Activated CD4-positive, alpha-beta T cell treated with anti-CD3 and anti-CD28 coated beads, Interleukin-2, amount 10 ng/mL, durations not matched to agents 7 days and 5 days (primary cell): ENCODE measurements at places on chromosomes 4 and X. TPM values are rescaled to one million over a fixed set of nuclear protein-coding genes. Genes with fewer than 3 reads are reported as not detected.

TRIM60 gene
- total RNA-seq = not detected

TCEAL5 gene
- not detected for total RNA-seq

GRCh38 chr4:132169660-132170059 lies 979.4 kb upstream of the PCDH10 start:
- DNase-seq = no peak

GRCh38 chr4:129748991-129749390 lies 653.0 kb downstream of the C4orf33 start:
- no peak for DNase-seq

- no peak for DNase-seq
Measured at GRCh38 chr4:24514808-24515207, 69.5 kb downstream of the DHX15 start.

DNA sequence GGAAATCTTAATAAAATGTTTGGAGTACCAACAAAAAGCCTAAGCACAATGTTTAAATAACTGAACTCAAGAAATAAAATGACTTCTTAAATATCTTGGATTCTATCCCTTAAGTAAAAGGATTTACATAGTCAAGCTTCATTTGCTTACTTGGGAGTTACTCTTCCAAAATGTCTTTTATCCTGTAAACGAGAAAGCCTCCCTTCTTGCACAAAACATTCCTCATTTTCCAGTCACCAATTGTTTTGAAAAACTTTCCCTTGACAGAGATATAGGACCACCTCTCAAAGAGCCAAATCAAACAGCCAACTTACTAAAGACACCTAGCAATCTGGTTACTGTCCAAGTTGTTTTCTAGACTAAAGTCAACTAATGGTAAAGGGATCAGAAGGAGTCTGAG lies 18.6 kb downstream of the PDGFC start:
- no peak for DNase-seq

DNA sequence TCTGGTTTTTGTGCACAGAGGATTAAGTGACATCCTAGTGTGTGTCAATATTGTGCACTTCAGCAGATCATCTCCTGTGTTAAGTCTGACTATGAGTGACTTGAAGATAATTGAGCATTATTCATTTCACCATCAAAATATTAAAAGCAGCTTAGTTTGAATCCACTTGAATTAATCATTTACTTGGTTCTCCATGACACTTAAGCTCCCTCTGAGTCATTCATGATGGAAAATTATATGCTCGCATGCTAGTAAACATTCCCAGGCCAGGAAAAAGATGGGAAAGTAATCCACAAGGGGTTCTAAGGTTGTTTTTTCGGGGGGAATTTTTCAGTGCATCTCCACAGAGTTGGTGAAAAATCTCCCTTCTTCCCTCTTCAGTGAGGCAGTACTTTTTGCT lies 97.2 kb upstream of the EOLA2 start:
- DNase-seq = no peak

GRCh38 chrX:40148385-40149285 lies 50.9 kb upstream of the BCOR start:
- no peak for DNase-seq

DNA sequence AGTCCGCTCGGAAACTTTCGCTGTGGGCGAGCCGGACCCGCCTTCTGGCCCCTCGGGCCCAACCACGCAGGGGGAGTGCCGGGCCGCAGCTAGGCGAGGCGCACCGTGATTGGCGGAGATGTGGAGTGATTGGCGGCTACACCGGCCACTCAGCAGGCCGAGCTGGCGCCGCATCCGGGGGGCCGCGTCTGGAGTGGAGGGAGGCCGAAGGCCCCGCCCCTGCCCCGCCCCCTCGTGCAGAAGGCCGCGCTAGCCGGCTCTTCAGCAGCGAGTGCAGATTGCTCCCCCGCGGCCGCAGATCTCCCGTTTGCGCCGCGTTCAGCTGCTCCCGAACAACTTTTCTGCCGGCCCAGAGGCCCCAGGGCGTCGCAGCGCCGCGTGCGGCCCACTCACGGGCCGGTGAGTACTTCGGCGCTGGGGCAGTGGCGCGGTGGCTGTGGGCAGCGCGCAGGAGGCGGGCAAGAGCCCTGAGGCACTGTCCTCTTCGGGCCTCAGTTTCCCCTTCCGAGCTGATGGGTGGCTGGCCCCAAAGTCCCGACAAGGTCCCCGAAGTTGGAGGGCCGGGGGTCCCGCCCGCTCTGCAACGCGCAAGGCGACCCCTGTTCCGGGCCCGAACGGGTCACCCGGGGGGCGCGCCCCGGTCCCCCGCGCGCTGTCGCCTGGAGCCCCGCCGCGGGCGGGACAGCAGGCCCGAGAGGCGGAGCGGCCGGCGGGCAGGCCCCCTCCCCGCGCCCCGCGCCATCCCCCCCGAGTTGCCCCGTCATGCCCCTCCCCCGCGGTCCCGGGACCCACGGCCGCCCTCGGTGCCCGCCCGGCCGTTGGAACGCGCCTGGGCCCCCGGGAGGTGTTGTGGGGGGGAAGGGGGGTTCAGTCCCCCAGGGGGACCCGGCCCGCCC lies at the start of gene WFS1:
TSS of gene WFS1 (plus strand) at position 235 of the 896 bp plus-strand sequence. CDS start 7,606 bp downstream, outside the sequence.
- peak; percentile 96 for DNase-seq

GRCh38 chrX:145673841-145674240 lies 143.8 kb upstream of the SLITRK2 start:
- DNase-seq = no peak

DNA sequence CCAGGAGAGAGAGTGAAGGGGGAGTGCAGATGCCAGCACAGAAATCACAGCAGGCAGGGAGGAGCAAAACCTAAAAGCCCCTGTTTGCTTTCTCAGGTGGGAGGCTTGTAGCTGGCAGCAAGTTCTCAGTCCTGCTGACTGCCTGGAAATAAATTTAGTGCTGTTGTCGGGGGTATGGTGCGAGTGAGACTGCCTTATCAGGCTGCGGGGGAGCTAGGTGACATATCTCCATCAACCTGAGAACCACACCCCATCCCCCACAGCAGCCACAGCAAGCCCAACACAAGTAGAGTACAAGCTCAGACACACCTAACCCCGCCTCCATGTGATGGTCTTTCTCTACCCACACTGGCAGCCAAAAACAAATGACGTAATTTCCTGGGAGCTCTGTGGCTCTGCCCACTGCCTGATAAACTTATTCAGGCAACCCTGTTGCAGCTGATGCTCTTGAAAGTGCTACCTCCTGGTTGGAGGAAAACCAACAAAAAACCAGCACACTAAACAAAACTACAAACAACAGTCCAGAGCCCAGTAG lies 953.4 kb upstream of the NDST4 start:
- no peak for DNase-seq

- DNase-seq = no peak
Measured at GRCh38 chr4:158032733-158033415, 140.0 kb downstream of the GASK1B start.
